SK-MEL-5 (cell line): ENCODE measurements at places on chromosomes 4 and X.

GRCh38 chrX:29528281-29528680 is 687.1 kb upstream of the MAGEB2 start:
- no peak for DNase-seq

GRCh38 chr4:110616238-110617074 is 6.4 kb downstream of the PITX2 start:
- no peak for DNase-seq

- no peak for DNase-seq
These were observed 78.7 kb downstream of the ZNF827 start for GRCh38 chr4:145859926-145860325.

- DNase-seq = no peak
These were observed 639.0 kb upstream of the FRG1 start for GRCh38 chr4:189301692-189302091.

GRCh38 chrX:135484641-135485289 is 35.7 kb upstream of the INTS6L start:
- peak; percentile 63 for DNase-seq

DNA sequence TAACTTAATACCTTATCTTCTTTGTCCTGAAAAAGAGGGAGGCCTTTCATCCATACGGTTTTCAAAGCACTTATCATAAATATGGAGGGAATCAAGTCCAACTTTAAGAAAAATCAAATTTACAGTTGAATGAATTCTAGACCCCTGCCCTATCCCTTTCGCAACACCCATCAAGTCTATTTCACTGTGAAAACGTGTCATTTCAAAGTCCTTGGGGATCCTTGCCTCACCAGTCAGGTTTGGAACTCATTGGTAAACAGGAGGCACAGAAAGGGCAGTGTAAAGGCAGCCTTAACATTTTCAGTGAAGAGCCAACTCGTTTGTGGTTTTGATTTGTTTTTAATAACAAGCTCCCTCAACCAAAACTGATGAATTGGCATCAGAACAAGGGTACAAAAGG is 66.5 kb downstream of the AMOT start:
- DNase-seq = no peak

GRCh38 chr4:136424052-136424451 is 1108.2 kb downstream of the PCDH18 start:
- no peak for DNase-seq

GRCh38 chr4:118033148-118034052 is 886 bp upstream of the NDST3 start:
- peak; percentile 40 for DNase-seq

DNA sequence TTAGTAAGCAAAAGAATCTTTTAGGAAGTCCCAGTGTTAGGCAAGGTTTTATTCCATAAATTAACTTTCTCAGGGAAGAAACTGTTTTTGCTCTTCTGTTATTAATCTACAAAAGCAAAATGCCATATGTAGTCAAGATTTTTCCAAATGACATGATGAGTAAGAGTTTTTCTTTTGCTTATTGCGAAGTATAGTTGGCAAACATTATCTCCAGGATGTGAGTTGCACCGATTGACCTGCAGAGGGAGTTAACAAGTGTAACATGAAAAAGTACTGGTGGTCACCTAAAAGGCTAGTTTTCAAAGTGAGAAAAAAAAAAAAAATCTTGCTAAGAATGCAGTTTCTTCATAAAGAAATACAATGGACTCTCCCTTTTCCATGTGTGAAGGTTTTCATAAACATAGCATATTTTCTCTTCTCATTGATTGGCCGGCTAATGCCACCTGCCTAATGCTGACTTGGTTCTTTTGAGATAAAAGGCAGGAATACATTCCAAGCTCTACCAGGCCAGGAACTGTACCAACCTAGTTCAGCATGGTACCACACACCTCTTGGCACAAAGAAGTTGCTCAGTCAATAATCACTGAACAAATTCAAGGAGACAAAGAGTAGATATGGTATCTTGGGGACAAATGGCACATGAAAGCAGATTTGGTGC is 100.2 kb downstream of the LNX1 start:
- peak; percentile 68 for DNase-seq

DNA sequence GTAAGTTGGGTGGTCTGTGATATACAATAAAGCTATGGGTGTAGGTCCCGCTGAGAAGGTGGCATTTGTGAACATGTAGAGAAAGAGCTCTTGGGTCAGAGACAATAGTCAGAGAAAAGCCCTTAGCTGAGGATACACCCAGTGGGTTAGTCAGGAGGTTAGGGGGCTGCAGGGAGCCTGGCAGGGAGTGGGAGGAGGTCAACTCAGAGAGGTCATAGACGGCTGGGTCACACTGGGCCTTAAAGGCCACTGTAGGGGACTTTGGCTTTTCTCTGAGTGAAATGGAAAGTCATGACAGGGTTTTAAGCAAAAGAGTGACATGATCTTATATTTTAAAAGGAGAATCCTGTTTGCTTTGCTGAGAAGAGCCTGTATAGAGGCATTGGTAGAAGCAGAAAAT is 16.7 kb downstream of the MGST2 start:
- no peak for DNase-seq

DNA sequence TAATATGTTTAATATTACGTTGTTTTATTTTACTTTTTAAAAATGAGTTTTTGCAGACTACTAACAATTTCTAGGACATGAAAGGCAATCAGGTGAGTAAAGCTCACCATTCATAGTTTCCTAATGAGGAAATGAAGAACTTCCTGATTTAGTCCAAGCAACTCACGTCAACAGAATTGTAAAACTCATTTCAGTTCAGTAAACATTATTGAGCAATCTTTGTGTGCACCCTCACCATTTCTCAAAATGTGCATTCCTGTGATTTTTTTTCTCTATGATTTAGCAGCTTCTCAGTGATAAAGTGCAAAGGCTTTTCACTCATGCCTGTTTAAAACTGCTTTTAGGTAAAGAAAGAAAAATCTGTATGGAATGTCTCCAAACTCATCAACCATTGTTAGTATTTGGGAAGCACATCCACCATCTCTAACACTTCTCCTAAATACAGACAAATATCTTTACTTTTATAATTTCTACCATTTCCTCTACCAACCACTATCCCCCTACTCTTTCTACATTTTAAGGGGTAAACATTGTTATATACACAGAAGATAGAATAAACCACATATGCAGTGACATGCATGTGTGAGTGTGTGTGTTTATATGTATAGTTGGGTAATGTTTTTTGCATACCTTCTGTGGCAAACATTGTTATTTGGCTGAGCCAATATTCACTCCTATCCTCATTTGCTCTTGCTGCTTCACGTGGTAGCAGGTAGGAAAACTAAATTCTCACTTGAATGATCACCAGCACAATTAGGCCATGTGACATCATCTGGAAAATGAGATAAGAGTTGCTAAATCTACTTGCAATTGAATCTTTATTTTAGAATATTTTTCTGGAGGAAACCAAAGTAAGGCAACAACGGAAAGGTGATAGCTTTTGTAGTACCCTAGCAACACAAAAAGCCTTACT is 54.7 kb upstream of the PRDM8 start:
- DNase-seq = no peak

DNA sequence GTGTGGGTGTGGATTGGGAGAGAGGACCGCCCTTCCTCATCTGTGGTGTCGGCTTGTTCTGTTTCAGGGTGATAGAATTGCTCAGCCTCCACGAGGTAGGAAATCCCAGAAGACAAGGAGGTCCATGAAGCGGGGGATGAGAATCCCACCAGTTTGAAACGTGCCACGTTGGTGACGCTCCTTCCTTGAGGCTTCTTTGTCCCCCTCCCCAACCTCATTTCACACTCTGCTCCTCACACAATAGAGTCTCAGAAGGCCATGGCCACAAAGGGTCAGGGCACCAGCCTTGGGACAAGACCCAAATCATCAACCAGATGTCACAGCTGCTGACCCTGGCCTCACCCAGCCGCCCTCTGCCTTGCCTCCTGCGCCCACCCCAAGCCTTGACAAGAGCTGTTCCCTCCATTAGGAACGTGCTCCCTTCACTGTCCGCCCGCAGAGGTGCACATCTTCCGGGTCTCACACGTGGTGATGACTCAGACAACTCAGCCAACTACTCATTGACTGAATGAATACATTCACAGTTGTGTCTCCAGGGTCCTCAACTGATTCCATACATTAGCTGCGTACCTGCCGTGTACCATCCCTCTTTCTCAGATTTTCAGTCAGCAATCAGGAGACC is 18.3 kb downstream of the BLOC1S4 start:
- DNase-seq = peak; percentile 58

GRCh38 chr4:125319311-125319710 is 4.6 kb downstream of the FAT4 start:
- no peak for DNase-seq

- DNase-seq = no peak
These were observed 232.1 kb upstream of the F9 start for GRCh38 chrX:139298437-139298836.

- no peak for DNase-seq
These were observed 260.0 kb downstream of the GLUD2 start for GRCh38 chrX:121307449-121307848.

GRCh38 chr4:168039593-168039992 is 52.7 kb upstream of the ANXA10 start:
- DNase-seq = no peak

DNA sequence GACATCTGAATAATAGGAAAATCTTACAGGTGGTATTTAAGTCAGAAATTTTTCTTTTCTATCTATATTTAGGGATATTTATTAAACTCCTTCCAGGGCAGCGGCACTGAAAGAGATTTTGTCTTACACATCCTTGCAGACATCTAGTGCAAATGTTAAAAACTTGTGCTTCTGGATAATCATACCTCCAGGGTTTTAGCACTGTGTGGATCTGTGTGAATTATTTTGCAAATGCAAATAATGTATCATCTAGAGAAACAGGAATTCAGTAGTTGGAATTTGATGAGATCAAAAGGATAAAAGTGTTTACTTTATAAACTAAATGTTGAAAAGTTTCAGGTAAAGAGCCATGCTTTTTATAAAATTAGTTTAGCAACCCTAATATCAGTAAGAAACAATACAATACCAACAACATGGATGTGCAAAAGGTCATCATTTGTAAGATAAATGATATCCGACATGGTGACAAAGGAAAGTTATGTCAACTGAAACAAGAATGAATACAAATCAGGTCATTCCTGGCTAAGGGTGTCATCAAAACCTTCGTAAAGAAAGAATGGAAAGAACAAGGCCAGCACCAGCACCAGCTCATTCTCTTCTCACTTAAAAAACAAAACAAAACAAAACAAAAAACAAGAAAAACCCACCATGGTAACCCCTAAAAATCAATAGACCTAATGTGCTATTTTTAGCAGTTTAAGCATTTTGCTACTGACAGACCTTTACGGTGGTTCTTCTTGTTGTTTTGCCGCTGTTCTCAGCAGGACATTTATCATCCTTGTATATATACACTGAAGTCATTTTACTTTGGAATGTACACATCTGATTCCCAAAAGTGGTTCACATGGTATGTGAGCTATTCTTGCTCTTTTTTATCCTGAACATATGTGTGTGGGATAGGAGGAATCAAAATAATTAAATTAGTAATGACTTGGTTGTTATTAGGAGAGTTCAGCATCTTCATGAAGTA is 219.7 kb upstream of the NDST3 start:
- DNase-seq = no peak

DNA sequence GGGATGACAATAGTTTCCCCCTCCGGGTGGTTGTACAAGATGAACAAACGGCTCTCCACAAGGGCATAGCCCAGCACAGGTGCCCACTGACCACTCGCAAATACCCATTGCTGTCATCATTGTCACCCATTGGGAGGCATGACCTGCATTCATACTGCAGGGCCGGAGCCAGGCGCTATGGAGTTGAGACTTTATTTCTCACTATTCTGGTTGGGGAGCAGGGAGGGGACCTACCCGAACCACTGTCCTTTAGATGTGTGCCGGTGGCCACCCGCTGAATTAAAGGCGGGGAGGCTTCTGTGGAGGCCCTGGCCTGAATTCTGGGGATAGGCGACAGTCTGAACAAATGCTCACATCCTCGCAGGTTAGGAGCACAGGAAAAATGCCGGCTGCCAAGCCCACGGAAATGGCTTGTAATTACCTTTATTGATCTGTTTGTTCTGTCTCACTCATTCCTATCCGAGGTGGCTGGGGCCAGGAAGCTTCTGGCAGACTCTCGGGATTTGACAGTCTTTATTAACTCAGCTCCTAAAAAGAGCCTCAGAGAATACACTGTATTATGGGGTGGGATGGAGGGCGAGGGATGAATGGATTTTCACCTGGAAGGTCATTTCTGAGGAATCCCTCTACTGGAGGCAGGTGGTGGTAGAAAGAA is 125.1 kb upstream of the PSAPL1 start:
- no peak for DNase-seq

DNA sequence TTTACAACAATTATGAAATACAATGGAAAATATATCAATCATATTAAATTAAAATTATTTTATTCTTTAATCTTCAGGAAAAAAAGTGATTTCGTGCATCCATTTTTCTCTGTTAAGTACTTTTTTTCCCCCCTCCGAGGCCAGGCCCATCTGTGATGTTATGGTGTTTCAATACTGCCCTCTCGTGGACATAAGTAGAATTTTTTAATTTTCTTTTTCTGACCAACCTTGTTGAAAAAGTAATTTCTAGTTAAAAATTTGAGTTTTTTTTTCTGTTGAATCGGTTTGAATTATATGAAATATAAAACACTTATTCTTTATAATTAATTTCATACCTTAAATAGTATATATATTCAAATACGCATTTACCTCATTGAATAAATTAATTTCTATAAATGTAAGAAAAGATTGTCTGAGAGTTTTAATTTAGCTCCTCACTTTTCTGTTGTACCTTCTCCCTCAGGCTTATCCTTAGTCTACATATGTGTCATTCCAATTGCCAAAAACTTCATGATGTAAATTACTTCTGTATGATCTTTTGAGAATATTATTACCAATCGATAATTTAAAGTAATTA is 175.8 kb upstream of the TECRL start:
- DNase-seq = peak; percentile 60

GRCh38 chr4:71732066-71732465 is 51.8 kb downstream of the GC start:
- no peak for DNase-seq

DNA sequence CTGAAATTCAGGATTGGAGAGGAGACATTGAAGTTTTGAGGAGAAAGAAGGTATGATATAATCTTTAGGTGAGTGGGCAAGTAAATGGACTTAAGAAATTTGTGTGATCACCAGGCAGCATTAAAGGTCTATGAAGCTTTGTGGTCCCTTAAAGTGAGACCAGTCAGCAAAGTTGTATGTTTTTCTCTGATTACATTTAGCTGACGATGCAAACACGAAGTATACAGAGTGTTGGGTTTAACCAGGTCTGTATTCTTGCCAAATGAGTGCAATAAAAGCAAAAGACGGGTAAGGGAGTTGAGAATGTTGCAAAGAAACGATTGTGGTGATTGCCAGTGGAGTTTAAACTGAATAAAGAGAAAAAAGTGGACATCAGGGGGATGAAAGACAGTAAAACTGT is 11.6 kb upstream of the YIPF6 start:
- DNase-seq = no peak

- peak; percentile 8 for DNase-seq
These were observed 605.2 kb upstream of the EPHA5 start for GRCh38 chr4:66275411-66276038.

DNA sequence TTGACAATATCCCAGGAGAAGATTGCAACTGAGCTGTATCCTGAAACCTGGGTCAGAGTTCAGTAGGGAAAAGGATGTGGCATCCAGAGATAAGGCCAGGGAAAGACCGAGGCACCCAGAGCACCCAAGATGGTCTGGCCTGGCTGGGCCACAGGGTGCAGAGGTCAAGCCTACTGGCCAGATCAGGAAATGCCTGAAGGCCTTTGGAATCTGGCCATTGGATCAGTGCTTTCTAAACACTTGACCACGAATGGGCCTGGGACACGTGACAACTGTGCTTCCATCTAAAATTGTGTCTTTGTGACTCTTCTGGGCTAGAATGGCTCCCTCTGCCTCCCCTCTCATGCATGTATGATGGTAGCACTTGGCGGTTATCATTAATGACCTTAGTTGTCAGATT is 316.9 kb downstream of the EVC2 start:
- no peak for DNase-seq

- no peak for DNase-seq
These were observed 119.3 kb downstream of the ZNF330 start for GRCh38 chr4:141339966-141340365.
